ENCODE measurements at places on chromosomes 7 and 10.
A peak's percentile ranks its signal among the peaks of the same experiment; 100 is the strongest.

- no peak for DNase-seq
Observed at GRCh38 chr7:22116451-22117030, 170.8 kb upstream of the CDCA7L start.

- no peak for DNase-seq
Observed at GRCh38 chr7:1117321-1117928, 29.5 kb downstream of the GPER1 start.

DNA sequence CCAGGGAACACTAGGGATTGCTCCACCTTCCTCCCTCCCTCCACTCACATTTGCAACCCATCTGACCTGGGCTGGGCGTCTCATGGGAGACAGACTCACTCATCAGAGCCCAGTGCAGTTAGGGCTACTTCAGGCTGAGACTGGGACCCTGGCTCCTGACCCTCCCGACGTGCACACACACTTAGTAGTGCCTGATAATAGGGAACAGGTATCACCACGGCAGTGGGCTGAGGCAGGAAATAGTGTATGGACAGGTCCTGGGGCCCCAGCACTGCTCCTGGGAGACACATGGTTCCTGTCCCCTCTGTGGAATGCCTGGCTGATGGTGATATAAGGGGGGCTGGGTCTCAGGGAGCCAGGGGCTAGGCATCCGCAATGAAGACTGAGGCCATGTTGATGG lies 14.3 kb downstream of the AQP1 start:
- no peak for DNase-seq

DNA sequence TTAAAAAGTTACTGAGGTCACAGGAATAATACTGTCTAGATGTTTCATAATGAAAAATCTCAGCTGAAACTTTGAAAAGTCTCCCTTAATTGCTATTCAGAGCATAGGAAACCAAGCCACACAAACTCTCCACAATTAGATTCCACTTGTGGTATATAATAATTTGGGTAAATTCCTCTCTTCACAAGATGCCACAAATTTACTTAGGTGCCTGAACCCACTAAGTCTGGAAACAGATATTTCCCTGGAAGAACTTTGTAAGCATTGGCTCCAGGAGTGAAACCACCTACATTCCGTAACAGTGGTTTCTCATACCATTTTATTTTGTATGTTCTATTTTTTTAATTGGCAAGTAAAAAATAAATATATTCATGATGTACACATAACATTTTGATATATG lies 493.4 kb downstream of the SEMA3D start:
- DNase-seq = no peak

GRCh38 chr10:12397941-12398340 lies 48.6 kb downstream of the CAMK1D start:
- no peak for DNase-seq

DNA sequence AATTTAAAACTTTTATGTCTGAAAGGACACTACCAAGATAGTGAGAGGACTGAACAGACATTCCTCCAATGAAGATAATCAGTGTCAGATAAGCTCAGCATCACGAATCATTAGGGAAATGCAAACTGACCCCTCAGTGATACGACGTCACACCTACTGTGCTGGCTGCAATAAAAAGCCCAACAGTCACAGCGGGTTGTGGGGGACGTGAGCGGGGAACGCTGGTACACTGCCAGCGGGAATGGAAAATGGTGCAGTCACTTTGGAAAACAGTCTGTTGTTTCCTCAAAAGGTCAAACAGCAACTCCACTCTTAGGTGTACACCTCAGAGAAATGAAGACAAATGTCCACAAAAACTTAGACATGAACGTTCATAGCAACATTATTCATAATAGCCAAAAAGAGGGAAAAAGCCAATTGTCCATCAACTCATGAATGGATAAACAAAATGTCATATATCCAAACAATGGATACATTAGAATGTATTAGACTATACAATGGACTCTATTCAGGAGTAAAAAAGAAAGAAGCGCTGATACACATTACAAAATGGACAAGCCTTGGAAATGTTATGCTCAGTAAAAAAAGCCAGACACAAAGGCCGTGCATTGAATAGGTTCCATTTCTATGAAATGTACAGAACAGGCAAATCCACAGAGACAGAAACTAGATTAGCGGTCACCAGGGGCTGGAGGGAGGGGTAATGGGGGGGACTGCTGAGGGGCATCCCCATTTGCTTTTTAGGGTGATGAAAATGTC lies 2.4 kb upstream of the ECHS1 start:
- peak; percentile 60 for DNase-seq

DNA sequence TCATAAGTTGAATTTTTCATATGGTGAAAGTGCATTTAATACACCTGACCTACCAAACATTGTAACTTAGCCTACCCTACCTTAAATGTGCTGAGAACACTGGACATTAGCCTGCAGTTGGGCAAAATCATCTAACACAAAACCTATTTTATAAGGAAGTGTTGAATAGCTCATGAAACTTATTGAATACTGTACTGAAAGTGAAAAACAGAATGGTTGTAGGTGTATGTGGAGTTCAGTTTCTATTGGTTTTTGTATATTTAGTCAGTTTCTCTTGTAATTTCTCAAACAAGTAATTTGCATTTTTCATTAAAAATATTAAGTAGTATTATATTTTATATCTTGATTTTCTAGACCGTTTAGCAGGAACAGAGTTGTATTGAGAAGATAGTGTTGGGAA lies 15.3 kb downstream of the CCDC7 start:
- no peak for DNase-seq

DNA sequence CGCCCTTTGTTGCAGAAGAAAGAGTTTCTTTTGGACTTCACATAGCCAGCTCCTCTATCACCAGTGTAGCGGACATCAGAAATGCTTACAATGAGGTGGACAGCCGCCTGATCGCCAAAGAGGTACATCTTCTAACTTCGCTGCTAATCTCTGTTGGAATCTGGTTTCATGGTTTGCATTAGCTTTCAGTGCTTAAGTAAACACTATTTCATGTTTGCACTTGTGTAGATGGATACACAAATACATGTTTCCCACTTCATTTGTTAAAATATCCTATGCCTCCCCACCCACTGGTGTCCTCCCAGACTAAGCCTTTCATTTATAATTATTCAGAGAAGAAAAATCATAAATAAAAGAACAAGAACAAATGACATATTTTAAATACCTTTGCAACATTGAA lies 103.9 kb downstream of the WDFY4 start:
- no peak for DNase-seq

DNA sequence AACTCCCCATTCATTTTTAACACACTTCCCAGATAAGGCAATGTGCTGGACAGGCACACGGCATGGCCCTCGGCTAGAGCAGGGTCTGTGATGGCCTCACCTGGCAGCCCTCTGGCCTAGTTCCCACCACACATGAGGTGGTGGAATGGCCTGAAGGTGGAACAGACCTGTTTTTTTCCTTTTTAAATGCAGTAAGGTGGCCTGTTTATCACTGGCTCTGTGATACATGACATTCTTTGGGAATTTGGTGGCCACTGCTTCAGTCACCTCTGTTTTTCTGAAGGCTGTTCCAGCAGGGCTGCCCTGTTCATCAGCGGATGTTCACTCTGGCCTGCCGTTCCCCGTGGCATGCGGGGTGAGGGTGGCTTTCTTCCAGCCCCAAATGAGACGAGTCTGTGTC lies 36.6 kb downstream of the SHH start:
- no peak for DNase-seq

DNA sequence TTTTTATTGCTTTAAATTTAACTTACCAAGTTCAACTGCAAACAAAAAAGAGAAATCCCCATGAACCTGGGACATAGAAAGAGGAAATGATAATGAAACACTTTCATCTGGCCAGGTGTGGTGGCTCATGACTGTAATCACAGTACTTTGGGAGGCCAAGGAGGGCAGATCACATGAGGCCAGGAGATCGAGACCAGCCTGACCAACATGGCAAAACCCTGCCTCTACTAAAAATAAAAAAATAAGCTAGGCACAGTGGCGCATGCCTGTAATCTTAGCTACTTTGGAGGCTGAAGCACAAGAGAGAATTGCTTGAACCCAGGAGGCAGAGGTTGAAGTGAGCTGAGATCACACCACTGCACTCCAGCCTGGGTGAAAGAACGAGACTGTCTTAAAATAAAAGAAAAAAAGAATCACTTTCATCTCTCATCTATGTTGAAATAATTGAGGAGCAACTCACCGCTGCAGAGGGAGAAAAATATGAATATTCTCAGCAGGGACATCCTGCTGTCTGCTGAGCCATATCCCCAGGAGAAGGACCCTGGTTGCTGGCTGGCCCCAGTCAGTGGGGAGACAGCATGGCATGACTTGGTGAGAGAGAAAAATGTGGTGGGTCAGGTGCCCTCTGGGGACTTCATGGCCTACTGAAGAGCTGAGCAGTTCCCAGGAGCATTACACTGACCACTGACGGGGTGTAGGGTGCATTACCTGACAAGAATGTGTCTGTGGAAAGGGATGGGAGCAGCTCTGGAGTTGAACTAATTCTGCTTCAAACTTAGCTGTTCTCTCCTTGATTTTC lies 22.8 kb upstream of the TARP start:
- DNase-seq = no peak

GRCh38 chr10:124649214-124649613 lies 95.0 kb downstream of the FAM53B start:
- peak; percentile 28 for DNase-seq

- peak; percentile 2 for DNase-seq
Observed at GRCh38 chr10:122140461-122140902, 130.6 kb upstream of the BTBD16 start.

GRCh38 chr7:157422279-157422678 lies 85.5 kb downstream of the DNAJB6 start:
- DNase-seq = no peak

- no peak for DNase-seq
Observed at GRCh38 chr10:12501841-12502525, 152.6 kb downstream of the CAMK1D start.

- no peak for DNase-seq
Observed at GRCh38 chr7:130145424-130146100, 59.6 kb downstream of the TMEM209 start.

DNA sequence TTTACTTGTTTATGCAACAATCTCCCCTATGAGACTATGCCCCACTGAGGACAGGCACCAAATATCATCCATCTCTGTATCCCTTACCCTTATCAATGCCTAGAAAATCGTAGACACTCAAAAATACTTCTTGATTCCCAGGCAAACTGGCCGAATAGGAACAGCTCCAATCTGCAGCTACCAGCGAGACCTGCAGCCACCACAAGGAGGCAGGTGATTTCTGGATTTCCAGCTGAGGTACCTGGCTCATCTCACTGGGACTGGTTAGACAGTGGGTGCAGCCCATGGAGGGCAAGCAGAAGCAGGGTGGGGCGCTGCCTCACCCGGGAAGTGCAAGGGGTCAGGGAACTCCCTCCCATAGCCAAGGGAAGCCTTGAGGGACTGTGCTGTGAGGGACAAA lies 10.8 kb upstream of the PPP1R3C start:
- DNase-seq = no peak

DNA sequence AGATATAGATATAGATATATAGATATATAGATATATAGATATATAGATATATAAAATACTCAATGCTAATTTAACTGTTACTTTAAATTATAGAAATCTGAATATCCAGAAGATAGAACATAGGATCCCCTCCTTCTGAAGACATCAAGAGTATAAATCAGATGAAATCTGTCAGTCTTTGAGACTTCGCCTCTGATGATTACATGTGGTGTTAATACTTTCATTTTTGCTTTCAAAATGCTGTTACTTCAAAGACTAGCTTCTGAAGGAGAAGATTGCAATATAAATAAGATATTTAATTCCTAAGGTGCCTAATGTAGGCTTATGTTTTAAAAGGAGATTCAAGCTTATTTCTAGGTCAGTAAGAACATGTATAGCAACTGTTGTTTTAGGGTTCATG lies 180.4 kb downstream of the TSPAN12 start:
- no peak for DNase-seq

GRCh38 chr7:79377097-79377496 lies 76.4 kb downstream of the MAGI2 start:
- DNase-seq = no peak

- DNase-seq = no peak
Observed at GRCh38 chr7:128932862-128933179, 4.9 kb upstream of the IRF5 start.

DNA sequence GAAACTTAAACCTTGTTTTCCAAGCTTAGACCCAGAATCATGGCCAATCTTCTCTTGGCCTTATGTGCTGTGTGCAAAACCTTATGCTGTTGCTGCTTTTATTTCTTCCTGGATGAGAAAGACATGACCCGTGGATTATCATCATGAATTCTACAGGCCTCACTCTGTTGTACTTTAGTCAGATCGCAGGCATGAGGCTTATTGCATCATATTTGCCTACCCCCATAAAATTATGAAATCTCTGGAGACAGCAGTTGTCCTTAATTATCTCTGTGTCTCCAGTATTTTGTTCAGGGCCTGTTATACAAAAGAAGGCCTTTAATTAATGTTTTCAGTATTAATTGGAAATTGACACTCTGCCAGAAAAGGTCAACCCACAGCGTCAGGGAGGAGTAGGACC lies 71.6 kb downstream of the PLCE1 start:
- DNase-seq = no peak

DNA sequence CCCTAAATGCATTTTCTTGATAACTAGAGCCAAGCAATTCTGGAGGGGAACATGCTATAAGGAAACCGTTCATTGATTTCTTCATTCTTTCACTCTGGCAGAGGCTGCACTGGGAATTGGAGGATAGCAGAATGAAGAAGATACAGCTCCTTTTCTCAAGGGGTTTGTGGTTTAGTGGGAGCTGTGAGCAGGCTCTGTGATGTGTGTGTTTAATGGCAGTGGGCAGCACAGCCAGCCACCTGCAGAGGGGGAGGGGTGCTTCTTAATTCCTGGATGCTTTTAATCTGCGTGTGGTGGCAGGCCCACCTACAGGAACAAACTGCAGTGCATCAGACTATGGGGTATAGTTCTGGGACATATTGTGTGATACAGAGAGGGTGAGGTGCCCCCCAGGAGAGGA lies 31.9 kb downstream of the RPS24 start:
- no peak for DNase-seq

- DNase-seq = no peak
Observed at GRCh38 chr10:89367529-89367928, 10.3 kb upstream of the IFIT1B start.

DNA sequence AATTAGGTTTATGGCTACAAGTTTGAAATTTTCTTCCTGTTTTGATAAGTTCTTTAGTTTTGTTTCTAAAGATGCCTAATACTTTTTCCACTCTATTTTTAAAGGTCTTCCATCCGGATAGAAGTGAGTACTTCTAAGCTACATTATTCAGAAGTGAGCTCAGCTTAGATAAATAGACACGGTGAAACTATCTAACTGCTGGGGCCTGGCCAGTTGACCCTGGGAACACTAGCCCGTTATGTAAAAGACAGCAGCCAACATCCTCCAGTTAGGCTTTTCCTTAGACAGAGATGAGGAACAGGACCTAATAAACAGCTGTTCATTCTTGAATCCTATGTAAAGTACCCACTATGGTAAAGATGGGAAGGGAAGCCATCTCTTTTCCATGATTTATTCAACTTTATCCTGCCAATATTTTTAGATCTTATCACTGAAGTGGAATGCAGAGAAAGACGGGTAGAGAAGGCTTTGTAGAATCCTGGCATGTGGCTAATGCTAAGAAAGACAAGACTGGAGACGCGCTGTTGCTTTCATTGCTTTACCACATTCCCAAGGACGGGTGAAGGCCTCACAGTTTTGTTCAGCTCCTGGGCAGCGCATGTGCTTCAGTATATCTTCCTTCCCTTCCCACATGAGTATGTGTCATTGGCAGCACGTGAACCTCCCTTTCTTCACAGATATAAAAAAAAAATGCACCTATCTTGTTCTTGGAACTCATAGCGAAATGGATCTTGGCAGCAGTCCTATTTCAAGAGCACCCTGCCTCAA lies 340.0 kb upstream of the MEOX2 start:
- peak; percentile 19 for DNase-seq

All from SK-MEL-5 (cell line).